Hematopoietic multipotent progenitor cell treated with erythropoietin and hydrocortisone succinate and interleukin-3 and kit ligand, for 17 days (in vitro differentiated cells): ENCODE measurements at places on chromosomes 16 and 17.
A peak's percentile ranks its signal among the peaks of the same experiment; 100 is the strongest.

- no peak for DNase-seq
Observed at GRCh38 chr17:28194382-28194781, 124.6 kb upstream of the TMEM97 start.

DNA sequence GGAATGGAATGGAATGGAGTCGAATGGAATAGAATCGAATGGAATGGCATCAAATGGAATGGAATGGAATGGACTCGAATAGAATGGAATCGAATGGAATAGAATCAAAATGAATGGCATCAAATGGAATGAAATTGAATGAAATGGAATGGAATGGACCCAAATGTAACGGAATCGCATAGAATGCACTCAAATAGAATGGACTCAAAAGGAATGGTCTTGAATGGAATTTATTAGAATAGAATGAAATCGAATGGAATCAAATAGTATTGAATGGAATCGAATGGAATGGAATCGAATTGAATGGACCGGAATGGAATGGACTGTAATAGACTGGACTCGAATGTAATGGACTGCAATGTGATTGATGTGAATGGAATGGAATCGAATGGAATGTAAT lies 501.4 kb upstream of the WSB1 start:
- DNase-seq = no peak

DNA sequence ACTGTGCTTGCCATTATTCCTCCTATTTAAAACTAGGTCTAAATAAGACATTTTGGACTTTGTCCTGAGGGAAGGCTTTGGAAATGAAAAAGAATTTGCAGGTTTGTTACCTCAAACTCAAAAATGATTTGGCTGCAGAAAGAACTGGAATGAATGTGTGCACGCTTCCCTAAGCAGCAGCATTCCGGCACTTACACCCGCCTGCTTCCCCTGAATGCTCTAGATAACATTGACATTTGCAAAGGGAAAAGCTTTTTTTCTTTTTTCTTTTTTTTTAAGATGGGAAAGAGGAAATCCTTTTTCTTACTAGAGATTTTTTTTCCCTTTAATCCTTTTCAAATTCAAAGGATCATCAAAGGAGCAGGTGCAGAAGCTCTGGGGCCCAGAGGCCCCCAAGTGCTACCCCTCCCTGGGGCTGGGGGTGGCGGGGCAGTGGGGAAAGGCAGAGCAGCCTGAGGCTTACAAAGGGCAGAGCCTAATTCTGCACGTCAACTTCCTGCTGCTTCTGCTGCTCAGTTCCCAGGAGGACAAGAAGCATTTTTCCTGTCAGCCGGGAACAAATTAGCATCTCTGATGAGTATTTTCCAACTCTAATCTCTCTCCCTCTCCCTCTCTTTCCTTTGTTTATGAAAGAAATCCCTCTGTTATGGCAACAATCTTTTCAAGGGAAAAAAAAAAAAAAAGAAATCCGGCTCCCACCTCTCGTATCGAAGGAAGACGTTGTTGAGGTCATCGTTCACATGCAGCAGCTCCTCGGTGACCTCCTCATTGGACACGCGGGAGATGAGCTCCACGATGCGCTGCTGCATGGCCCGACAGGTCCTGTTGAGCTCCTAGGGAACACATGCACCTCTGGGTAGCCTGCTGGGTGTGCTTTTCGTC lies 32.1 kb upstream of the SREBF1 start:
- no peak for DNase-seq

DNA sequence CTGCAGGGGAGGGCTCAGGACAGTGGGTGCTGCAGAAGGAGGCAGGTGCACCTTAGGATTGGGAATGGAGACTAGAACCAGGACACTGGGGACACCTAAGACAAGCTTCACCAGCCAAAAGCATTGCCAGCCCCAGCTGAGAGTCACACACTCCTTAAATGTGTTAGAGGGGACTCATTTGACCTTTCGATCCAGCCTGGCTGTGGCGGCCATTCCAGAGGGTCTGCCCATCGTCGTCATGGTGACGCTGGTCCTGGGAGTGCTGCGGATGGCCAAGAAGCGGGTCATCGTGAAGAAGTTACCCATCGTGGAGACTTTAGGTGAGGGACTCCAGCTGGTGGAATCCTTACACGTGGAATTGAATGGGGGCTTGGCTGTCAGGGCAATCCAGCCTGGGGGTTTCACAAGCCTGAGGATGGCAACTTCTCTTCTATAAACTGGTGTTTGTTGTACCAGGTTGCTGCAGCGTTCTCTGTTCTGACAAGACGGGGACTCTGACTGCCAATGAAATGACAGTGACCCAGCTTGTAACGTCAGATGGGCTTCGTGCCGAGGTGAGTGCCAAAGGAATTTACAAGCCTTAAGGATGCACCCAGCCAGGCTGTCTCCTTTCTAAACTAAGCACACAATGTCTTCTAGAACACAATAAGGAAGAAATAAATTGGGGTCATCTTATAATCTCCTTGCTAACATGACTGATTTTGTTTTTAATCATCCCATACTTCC lies 65.3 kb downstream of the MEAK7 start:
- DNase-seq = no peak

- DNase-seq = peak; percentile 74
Observed at GRCh38 chr17:48024149-48025039, 13.2 kb downstream of the COPZ2 start.

GRCh38 chr16:57013229-57013628 lies 23.9 kb downstream of the NLRC5 start:
- no peak for DNase-seq

DNA sequence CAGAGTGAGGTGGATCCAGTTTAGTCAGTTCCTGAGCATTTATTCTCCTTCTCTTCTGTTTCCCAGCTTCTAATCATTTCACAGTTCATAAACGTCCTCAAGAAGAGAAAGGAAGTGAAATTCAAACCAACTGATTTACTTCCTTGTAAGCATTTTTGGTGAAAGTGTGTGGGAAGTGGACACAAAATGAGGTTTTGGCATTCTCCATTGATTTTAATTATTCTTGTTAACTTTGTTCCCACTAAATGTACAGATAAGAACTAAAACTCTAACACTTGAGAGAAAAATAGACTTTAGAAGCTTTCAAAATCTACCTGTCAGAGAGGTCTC lies 42.7 kb upstream of the CORO6 start:
- no peak for DNase-seq

DNA sequence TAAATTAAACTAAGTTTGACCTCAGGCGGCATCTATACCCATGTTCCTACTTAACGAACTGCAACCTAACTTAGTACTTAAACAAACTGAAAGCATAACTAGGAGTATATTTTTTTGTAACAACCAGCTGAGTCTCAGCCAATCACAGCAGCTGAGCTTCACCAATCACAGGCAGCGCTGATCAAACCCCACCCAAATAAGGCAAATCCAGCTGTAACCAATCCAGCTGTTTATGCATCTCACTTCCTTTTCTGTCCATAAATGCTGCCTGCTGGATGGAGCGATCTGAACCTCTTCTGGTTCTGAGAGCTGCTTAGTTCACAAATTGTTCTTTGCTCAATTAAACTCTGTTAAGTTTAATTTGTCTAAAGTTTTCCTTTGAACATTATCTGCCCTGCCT lies 131.3 kb downstream of the PMP22 start:
- DNase-seq = no peak

GRCh38 chr17:80346498-80347275 lies 68.3 kb upstream of the ENDOV start:
- no peak for DNase-seq

DNA sequence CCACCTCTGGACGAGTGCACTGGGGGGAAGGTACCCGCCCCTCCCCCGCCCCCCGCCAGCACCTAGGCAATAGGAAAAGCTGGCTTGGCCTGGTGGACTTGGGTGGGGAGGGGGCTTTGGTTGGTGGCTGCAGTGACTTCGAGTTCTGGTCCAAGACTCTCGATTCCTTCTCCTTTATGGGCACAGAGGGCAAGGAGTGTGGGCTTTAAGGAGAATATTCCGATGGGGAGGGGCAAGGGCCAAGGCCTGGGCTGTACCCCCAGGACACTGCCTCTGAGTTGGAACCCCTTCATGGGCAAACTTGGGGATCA lies 409 bp downstream of the ACSF2 start:
- no peak for DNase-seq
